ENCODE measurements at places on chromosomes 1 and 21.

- no peak for DNase-seq
Measured at GRCh38 chr21:23686737-23687523, 1920.4 kb downstream of the MRPL39 start.

GRCh38 chr1:118961156-118961555, 27.0 kb downstream of the TBX15 start:
- DNase-seq: no peak

- no peak for DNase-seq
Measured at GRCh38 chr1:109977225-109977624, 7.3 kb upstream of the AHCYL1 start.

- DNase-seq: no peak
Measured at GRCh38 chr21:38850277-38850951, 44.7 kb downstream of the ETS2 start.

DNA sequence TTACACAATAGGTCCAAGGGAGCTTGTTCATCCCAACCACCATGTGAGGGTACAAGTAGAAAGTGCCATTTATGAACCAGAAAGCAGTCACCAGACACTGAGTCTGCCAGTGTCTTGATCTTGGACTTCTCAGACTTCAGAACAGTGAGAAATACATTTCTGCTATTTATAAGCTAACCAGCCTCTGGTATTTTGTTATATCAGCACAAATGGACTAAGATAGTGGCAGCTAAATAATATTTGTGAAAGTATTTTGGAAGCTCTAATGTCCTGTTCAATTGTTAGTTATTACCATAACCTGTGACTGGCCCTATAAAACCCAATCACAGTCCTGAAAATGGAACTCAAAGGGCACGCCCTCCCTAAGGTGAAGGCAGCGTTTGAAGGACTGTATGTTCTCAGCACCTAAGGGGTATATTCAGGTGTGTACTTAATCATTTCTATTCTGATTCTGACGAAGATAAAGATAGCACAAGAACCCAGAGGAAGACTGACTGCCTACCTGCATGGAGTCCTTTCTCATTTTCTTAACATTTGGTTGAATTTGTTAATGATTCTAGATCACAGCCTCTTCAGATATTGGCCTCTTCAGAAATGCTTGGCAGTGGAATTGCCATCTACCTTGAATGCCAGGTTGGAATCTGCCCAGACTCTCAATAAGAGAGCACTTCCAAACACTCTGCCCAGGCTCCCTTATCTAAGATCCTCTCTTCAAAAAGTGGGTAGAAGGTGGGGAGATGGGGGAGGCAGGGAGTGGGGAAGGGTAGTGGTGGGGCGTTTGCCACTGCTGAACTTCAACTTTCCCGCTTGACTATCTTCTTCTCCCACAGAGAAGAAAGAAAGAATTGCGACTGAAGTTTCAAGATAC, 104.0 kb upstream of the PPP2R5A start:
- DNase-seq: no peak

DNA sequence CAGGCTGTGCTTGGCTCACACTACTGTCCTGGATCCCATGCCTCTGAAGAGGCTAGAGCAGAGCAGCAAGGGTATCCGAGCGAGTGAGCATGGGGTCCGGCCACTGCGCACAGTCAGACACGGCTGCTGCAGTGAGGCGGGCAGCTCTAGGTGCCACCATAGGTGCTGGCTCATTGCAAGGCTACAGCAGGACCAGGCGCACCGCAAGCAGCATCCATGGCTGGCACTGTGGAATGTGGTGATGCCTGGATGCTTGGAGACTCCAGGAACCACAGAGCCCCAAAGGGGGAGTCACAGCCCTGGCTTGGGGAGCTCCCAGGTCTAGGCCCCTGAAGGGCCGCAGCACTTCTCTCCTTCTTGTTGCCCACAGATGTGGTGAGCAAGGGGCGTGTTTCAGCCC, 47.2 kb downstream of the ATP6V1G3 start:
- DNase-seq: no peak

- DNase-seq: no peak
Measured at GRCh38 chr1:156522443-156522970, 21.9 kb upstream of the MEF2D start.

- peak; percentile 65 for DNase-seq
Measured at GRCh38 chr1:119554183-119554582, 47.2 kb downstream of the HSD3B1 start.

DNA sequence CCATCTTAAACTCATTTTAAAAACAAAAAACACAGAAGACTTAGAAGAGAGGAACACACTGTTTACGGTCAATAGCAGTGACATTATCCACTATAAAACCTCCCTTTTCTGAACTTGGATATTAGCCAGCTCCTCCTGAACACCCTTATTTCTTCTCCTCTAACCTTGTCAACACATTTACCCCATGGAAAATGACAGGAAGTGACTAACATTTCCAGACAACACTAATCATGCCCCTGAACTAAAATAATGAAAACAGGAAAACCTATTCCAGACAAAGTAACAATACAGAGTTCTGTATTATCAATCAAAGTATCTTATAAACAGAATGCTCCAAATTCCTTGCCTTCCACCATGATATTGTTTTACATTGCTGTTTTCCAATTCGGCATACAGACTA, 45.3 kb downstream of the PALMD start:
- DNase-seq: no peak

- peak; percentile 9 for DNase-seq
Measured at GRCh38 chr1:172824209-172824608, 165.3 kb downstream of the FASLG start.

GRCh38 chr1:167369175-167369574, 148.5 kb downstream of the POU2F1 start:
- no peak for DNase-seq

- no peak for DNase-seq
Measured at GRCh38 chr1:58805716-58806571, 22.1 kb upstream of the JUN start.

- no peak for DNase-seq
Measured at GRCh38 chr1:41420860-41421259, 59.6 kb downstream of the FOXO6 start.

Data from stromal cell of bone marrow (primary cell).